ENCODE measurements at places on chromosomes 1 and 21.

DNA sequence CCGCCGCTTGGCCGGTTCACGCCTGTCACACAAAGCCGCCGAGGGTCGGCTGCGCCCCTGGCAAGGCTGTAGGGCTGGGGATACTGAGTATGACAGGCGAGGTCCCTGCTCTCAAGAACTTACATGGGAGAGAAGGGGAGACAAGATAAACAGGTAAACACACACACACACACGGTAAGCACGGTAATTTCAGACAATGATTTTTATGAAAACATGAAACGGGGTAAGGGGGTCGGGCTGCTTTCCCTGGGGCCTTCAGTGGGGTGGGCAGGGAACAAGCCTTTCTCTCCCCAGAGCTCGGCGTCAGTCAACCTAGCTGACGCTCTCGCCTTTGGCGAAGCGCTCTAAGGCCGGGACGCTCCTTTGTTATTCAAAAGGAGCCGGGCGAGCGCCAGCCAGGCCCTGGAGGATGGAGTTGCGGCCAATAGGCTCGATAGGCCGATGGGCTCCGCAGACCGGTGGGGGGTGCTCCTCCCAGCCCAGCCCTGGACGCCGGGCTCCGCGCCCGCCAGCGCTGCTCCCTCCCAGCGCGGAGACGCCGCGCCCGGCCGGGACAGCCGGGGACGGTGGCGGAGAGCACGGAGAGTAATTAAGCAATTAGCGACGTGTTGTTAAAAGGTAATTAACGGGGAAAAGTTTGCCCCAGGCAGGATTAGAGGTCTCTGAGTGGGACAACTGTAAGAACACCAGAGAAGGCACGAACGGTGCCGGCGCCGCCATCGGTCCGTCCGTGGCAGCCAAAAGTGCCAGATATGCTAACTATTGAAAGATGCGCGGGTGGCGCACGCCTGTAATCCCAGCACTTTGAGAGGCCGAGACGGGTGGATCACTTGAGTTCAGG lies 950 bp upstream of the INKA2 start:
- no peak for DNase-seq

- no peak for DNase-seq
These were observed 8.0 kb downstream of the PHLDA3 start for GRCh38 chr1:201460814-201461644.

GRCh38 chr1:235736263-235736662 lies 86.7 kb upstream of the GNG4 start:
- no peak for DNase-seq

- no peak for DNase-seq
These were observed 54.4 kb upstream of the WDR26 start for GRCh38 chr1:224488806-224489499.

GRCh38 chr1:112074711-112075110 lies 85.2 kb upstream of the KCND3 start:
- no peak for DNase-seq

GRCh38 chr1:12359359-12360133 lies 129.7 kb downstream of the VPS13D start:
- no peak for DNase-seq

- DNase-seq = no peak
These were observed 426.1 kb downstream of the PTPRC start for GRCh38 chr1:199064971-199065370.

- no peak for DNase-seq
These were observed 102.7 kb upstream of the DPH5 start for GRCh38 chr1:101128211-101128727.

GRCh38 chr21:35208104-35208503 lies 159.0 kb upstream of the RUNX1 start:
- no peak for DNase-seq

GRCh38 chr1:60865166-60865565 lies 217.2 kb upstream of the NFIA start:
- DNase-seq = no peak

GRCh38 chr21:41622831-41623548 lies 115.0 kb upstream of the TMPRSS2 start:
- peak; percentile 15 for DNase-seq

- DNase-seq = no peak
These were observed 72.2 kb upstream of the SLC25A33 start for GRCh38 chr1:9466780-9467758.

DNA sequence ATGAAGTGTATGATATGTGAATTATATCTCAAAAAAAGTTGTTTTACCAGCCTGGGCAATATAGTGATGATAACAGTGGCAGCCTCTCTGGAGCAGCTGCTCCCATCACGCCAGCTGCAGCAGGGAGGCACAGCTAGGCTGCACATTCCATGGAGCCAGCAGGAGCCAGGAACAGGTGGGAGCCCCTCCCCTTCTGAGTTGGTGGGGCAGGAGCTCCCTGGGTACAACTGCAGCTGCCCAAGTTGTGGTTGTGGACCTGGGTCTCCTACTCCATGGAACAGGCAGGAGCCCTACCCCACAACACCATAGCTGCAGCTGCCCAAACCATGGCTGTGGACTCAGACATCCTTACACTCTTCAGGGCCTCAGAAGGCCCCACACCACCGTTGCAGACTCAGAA lies 21.7 kb upstream of the FNBP1L start:
- DNase-seq = no peak

GRCh38 chr1:177755851-177756560 lies 213.9 kb downstream of the SEC16B start:
- no peak for DNase-seq

GRCh38 chr1:25232027-25232865 lies at the start of gene SYF2:
TSS of gene SYF2 (minus strand) at chr1:25232502. CDS start at chr1:25232467, 35 bp downstream.
- peak; percentile 89 for DNase-seq

DNA sequence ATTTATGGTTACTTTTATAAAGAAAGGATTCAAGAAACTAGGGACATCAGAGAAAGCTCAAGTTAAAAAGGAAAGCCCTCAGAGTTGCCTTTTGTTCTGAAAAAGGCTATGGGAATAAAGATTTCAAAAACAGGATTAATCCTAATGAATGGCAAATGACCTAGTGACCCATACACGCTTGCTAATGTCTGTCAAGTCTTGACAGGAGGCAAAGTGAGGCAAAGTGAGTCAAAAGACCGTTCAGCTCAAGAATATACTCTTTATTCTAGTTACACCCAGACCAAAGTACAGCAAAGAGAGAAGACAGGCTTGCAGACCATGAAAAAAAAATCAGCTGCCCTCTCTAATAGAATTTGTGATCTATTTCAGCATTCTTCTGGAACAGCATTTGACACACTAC lies 3.5 kb downstream of the ZNF436 start:
- DNase-seq = no peak

DNA sequence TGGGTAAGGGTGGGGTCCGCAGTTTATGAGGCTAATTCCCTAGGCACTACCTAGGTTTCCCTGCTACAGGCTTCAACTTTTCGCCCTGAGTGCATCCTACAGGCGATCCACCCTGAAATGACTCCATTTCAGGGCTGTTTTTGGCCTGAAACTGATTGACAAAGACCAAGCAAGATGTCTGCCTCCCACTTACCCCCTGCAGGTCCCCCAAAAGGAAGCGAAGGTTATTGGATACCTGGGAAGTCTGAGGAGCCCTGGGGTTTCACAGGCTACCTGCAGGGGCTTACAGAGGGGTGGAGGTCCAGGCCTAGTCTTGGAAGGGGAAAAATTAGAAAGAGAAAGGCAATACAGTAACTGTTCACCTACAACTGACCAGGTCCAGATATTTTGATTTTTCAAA lies 3.3 kb upstream of the TBX15 start:
- DNase-seq = no peak

GRCh38 chr1:222592171-222592570 lies 2.4 kb upstream of the TAF1A start:
- DNase-seq = no peak

DNA sequence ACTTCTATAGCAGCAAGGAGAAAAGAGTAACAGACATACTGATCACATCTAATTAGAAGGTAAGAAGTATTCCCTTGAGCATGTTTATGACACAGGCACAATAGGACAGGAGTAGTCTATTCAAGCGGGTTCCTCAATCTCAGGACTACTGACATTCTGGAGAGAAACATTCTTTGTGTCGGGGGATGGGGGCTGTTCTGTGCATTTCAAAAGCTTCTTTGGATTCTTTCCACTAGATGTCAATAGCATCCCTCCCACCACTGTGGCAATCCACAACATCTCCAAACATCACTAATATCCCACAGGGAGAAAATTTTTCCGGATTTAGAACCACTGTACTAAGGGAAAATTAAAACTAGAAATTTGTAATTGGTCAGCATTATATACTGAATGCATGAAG lies 56.9 kb downstream of the ADAMTS5 start:
- DNase-seq = no peak

GRCh38 chr1:70745199-70745598 lies 302.4 kb downstream of the PTGER3 start:
- DNase-seq = no peak

DNA sequence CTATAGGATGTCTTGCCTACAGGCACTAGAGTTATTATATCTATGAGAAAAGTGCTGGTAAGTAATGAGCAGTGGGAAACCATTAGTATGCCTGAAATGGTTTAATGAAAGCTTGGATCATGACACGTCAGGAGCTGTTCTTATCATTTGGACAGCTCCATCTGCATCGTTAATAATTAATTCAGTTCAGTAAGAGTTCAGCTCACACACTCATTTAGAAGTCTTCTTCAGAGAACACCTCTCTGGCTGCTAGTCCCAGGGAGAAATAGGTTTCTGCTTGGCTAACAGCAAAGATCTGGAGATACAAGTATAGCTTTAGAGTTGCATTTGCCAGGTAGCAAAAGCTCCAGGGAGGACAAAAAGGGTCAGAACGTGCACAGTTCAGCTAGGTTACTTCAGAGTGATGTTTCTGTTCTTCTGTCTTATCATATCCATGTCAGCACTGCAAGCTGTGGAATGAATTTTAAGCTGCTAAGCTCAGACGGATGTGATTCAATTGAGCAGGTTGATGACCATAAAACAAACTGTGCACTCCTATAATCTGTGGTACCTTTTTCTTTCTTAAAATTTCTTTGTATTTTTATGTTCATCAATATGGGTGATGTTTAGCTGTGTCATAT lies 173.6 kb downstream of the ADGRL2 start:
- DNase-seq = no peak

DNA sequence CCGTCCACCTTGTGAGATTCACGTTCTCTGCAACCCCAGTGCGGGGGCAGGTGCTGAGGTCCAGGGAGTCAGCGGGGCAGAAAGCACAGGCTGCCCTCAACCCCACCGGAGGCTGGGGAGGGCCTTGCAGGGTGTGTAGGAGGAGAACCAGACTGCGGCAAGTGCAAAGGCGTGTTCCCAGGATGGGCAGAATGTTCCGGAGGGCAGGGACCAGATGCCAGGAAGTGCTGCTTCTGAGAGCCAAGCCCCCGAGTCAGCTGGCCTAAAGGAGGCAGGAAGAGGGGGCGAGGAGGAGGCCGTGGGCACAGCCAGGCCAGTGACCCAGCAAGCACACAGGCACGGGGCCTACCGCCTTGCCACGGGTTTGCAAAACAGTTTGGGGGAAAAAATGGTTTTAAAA lies 193.8 kb upstream of the AJAP1 start:
- no peak for DNase-seq

DNA sequence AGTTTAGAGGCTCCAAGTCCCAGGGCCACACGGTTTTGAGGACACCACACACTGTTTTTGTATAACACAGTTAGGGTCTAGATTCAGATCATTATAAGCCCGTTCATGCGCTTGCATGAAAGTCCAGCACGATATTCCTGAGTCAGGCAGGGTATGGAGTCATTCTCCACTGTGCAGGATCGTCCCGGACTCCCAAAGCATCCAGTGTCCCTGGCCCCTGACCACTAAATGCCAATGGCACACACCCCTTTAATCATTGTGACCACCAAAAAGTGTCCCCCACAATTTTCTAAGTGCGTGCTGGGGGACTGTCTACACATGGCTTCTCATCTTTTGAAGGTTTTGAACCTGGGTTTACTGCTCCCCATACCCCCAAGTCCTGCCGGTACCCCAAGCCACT lies 27.1 kb upstream of the PTPRF start:
- DNase-seq = no peak

GRCh38 chr1:63135174-63135512 lies 187.2 kb upstream of the FOXD3 start:
- DNase-seq = no peak

- peak; percentile 36 for DNase-seq
These were observed 17.3 kb downstream of the SLAMF1 start for GRCh38 chr1:160629286-160630210.

- no peak for DNase-seq
These were observed 166.5 kb upstream of the COA6 start for GRCh38 chr1:234206651-234207284.

DNA sequence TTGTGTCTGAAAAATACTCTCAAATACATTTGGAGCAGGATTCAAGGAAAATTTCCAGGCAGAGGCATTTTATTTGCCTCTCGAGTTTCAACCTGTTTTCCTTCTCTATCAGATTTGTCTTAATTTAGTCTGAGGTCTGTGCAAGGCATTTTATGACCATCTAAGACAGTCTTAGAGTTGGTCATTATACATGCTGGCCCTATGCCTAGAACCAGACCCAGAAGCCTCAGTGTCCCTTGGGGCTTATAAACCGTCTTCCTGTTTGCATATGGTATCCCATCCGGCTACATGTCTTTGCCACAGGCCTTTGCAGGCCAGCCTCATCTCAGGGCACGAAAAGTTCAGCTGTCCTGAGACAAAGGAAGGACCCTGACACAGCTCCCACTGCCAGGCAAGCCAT lies 346.1 kb downstream of the SIPA1L2 start:
- no peak for DNase-seq

GRCh38 chr1:35603941-35604340 lies 30.8 kb downstream of the TFAP2E start:
- DNase-seq = no peak

DNA sequence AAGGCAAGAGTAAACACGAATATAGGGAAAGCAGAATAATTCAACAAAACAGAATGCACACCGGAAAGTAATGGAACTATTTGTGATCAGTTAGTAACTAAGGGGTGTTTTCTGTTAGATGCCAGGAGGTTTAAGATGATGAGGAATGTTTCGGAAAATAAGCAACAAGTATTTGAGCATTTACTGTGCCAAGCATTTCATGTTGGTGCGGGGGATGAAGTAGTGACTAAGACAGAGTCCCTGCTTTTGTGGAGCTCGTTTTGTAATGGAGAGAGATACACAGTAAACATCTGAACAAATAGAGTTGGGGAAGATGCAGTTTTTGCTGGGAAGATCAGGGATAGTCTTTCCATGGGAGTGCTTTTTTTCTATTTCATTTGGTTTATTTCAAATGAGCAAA lies 78.7 kb downstream of the DYRK1A start:
- DNase-seq = no peak

DNA sequence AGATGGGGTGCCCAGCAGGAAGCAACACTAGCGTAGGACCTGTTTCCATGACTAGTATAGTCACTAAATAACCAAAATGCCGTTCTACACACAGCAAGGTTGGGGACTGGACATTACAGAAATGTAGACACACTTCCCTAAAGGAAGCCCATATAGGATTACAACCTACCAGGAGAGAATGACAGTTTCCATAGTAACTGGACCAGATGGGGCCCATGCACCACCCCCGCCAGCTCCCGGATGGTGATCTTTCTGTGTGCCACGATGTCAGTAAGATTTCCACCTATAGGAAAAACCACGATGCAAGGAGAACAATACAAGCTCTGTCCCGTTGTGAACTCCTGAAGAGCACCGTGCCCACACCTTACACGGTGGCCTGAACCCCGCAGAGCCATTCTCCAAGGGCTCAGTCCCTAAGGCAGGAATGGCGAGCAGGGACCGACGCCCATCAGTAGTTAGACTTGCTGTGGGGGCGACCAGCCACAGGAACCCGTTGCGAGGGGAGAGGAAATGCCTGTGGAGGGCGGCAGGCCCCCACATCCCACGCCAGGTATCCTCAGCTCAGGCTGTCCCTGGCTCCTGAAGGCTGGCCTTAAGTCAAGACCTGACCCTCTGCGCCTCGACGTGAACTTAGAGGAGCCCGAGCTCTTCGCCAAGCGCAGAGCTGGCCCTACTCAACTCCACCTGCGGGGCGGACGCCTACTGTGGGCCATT lies 13.6 kb upstream of the CEP85 start:
- DNase-seq = no peak

- DNase-seq = no peak
These were observed 64.3 kb downstream of the PRKAA2 start for GRCh38 chr1:56709269-56709880.

All from stimulated activated CD8-positive, alpha-beta memory T cell treated with anti-CD3 and anti-CD28 coated beads, Interleukin-4, amount 100 ng/mL, for 24 hours (primary cell).